Upper lobe of right lung (tissue), 1 donor: ENCODE measurements at places on chromosomes 5 and 9. TPM values are rescaled to one million over a fixed set of nuclear protein-coding genes. Genes with fewer than 3 reads are reported as not detected.
A peak's percentile ranks its signal among the peaks of the same experiment; 100 is the strongest.

- peak; percentile 26 for DNase-seq
These were observed 46.2 kb downstream of the PAX5 start for GRCh38 chr9:36987891-36988290.

- no peak for DNase-seq
These were observed 109.3 kb upstream of the FCN2 start for GRCh38 chr9:134770972-134771971.

UNC13B gene
- 92.1 TPM for total RNA-seq

PCA3 gene
- total RNA-seq: not detected

DNA sequence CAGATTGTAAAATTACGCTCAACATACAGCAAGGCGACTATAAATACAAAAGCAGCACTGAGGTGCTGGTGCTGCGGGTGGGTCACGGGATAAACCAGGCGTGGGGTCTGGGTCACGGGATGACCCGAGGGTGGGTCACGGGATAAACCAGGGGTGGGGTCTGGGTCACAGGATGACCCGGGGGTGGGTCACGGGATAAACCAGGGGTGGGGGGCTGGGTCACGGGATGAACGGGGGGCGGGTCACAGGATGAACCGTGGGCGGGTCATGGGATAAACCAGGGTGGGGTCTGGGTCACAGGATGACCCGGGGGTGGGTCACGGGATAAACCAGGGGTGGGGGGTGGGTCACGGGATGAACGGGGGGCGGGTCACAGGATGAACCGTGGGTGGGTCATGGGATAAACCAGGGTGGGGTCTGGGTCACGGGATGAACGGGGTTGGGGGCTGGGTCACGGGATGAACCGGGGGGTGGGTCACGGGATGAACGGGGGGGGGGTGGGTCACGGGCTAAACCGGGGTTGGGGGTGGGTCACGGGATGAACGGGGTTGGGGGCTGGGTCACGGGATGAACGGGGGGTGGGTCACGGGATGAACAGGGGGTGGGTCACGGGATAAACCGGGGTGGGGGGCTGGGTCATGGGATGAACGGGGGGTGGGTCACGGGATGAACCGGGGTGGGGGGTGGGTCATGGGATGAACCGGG, 30.2 kb upstream of the SLC9A3 start:
- no peak for DNase-seq

RFK gene
- 19.4 TPM for total RNA-seq

SPINK9 gene
- not detected for total RNA-seq

GABRB2 gene
- total RNA-seq: 1.6 TPM

DNA sequence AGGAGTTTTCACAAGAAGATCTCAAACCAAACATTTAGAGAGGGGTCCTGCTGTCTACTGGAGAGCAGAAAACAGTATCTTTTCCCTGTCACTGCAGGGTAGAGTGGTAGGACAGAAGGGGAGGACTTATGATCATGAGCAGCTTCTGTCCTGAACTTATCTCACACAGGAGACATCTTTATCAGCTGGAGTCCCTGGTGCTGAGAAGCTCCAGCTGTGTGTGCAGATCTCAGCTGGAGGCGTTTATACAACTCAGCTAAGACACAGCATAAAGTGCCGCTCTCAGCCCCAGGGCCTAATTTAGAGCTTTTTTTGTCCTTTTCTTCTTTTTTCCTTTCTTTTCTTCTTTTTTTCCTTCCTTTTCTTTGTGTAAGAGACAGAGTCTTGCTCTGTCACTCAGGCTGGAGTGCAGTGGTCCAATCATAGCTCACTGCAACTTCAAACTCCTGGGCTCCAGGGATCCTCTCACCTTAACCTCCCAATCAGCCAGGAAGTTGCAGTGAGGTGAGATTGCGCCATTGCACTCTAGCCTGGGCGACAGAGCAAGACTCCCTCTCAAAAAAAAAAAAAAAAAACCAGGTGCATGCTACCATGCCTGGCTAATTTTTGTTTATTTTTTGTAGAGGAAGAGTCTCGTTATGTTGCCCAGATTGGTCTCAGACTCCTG, 31.9 kb downstream of the CCDC125 start:
- DNase-seq: no peak

SLIT3 gene
- total RNA-seq: 70.0 TPM

- no peak for DNase-seq
These were observed 64.9 kb downstream of the DTWD2 start for GRCh38 chr5:118923295-118924005.

DNA sequence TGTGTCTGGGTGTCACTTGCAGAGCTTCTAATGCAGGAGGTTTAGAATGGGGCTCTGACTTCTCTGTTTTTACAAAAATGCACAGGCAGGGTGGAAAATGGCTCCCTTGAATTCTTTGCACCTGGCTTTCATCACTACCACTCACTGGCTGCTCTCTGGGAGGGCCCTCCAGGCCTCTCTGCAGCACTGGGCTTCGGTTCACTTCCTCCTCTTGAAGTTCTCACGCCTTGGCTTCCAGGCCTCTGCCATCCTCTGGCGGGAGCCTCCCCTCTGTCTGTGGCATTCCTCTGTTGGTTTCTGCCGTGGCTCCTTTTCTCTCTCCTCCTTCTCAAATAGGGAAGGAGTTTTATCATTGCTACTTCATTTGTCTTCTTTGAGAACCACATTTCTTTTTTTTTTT, 2.8 kb upstream of the PRLR start:
- DNase-seq: no peak

DNA sequence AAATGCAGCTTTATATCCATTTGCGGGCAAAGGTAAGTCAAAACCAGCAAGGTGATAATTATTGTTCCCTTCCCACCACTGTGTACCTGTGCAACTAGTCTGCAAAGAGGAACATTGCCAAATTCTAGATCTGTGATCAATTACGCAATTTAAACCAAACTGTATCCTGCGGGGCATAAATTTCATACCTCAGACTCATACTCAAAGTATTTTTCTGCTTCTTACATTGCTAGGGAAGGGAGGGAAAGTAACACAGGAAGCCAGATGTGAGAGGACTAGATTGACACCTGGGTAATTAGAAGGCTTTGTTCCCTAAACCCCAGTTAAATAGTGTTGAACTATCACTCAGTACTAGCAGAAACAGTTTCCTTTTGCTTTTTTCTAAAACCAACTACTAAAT, 240.2 kb upstream of the ZNF608 start:
- no peak for DNase-seq

GRCh38 chr9:83986765-83987401, 6.3 kb downstream of the RMI1 start:
- no peak for DNase-seq

SLC46A2 gene
- total RNA-seq: 17.0 TPM

DNA sequence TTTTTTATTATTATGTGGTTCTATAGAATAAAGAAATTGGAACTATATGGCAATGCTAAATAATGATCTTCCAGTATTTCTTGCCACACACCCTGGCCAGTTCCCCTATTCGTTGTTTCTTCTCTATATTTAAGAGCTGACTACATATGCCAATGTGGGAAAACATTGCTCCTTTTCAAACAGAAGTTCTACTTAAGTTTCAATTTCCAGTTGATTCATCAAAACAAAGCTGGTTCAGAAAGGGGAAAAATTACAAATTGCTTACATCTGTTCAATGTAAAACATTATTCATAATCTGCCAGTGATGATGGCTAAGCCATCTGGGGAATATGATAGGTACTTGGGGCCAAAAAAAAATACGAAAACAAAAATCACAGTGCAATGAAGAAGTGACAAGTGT, 76.9 kb downstream of the ST8SIA4 start:
- DNase-seq: no peak

- no peak for DNase-seq
These were observed 961.1 kb upstream of the EDIL3 start for GRCh38 chr5:85345818-85346217.
